Lung microvascular endothelial cell (primary cell): ENCODE measurements at places on chromosomes 16 and 17. TPM values are rescaled to one million over a fixed set of nuclear protein-coding genes. Genes with fewer than 3 reads are reported as not detected.

The FBXL16 gene
- under 0.01 TPM in 2 replicates for total RNA-seq

The RAB37 gene
- 0.20 and 0.22 TPM in 2 replicates for total RNA-seq

The CX3CL1 gene
- total RNA-seq = 2.0 and 2.8 TPM in 2 replicates

The PRSS36 gene
- 0.22 and 0.99 TPM in 2 replicates for total RNA-seq

The CHRNE gene
- 0.65 and 1.4 TPM in 2 replicates for total RNA-seq
